Spleen (tissue), 13 donors: ENCODE measurements at places on chromosomes 7 and 10. TPM values are rescaled to one million over a fixed set of nuclear protein-coding genes. Genes with fewer than 3 reads are reported as not detected.

Gene PLXDC2
- polyA plus RNA-seq: 1.8 TPM

Gene LRGUK
- 0.63 TPM for polyA plus RNA-seq

Gene CCT6A
- 113 TPM for polyA plus RNA-seq

Gene INMT
- 3.2 TPM for polyA plus RNA-seq

Gene CALML3
- not detected for polyA plus RNA-seq

Gene STRIP2
- 1.7 TPM for polyA plus RNA-seq
